ENCODE measurements at places on chromosomes 3 and 15.

DNA sequence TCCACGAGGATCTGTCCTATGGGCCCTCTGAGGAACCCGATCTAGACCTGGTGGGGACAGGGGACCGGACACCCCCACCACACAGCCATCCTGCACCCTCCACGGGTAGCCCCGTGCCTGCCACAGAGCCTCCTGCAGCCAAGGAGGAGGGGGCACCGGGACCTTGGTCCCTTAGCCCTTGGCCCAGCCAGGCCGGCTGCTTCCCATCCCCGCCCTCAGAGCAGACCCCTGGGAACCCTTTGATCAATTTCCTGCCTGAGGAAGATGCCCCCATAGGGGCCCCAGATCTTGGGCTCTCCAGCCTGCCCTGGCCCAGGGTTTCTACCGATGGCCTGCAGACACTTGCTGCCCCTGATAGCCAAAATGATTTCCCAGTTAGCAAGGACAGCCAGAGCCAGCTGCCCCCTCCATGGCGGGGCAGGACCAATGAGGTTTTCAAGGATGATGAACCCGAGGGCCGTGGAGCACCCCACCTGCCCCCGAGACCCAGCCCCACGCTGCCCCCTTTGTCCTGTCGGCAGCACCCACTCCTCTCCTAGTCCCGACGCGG is 91.5 kb downstream of the TBC1D2B start:
- no peak for DNase-seq

- DNase-seq = no peak
Observed at GRCh38 chr3:185757176-185757575, 67.7 kb downstream of the IGF2BP2 start.

- no peak for DNase-seq
Observed at GRCh38 chr3:57003676-57004075, 56.8 kb upstream of the SPATA12 start.

- DNase-seq = no peak
Observed at GRCh38 chr3:81936817-81937216, 175.4 kb upstream of the GBE1 start.

GRCh38 chr3:99818818-99819217 is 1.2 kb downstream of the CMSS1 start:
- DNase-seq = no peak

Measured in renal cortex interstitium (tissue), 15 donors.